ENCODE measurements at places on chromosomes 6 and 20. TPM values are rescaled to one million over a fixed set of nuclear protein-coding genes. Genes with fewer than 3 reads are reported as not detected.

Gene TOX2
- total RNA-seq = 11.3 TPM

Gene FOXA2
- 13.0 TPM for total RNA-seq

Gene SLC9A8
- 9.0 TPM for total RNA-seq

Gene DNMT3B
- 5.1 TPM for total RNA-seq

Gene SNX5
- total RNA-seq = 223 TPM

Gene MYL9
- total RNA-seq = 29.0 TPM

Gene C6orf141
- 13.5 TPM for total RNA-seq

Gene GNRH2
- 0.47 TPM for total RNA-seq

Gene SLC25A27
- total RNA-seq = 0.98 TPM

Gene RFX6
- total RNA-seq = not detected

Gene TBCC
- total RNA-seq = 15.4 TPM

Gene ADAM33
- total RNA-seq = not detected

Gene PPP1R3G
- total RNA-seq = 1.4 TPM

Data from A549 treated with ZK216348 at 1 μM for 4 hours (cell line).